Fibroblast of skin of back (primary cell): ENCODE measurements at places on chromosomes 16 and 17.

DNA sequence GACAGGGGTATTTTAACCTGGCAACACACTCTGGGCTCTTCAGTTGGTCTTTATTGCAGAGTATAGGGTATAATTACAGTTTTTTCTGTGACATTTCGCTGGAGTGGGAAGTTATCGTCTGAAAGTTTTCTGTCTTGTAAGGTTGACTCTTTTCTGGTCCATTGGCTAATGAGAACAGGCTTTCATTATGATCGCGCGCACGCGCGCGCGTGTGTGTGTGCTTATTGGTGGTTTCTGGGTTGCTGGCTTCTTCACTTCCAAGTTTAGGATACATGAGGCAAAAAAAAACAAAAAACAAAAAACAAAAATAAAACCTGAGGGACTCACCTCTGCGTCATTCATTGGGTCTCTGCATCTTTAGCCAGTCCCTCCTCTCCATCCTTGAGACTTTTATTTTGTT, 68.7 kb upstream of the MYOCD start:
- DNase-seq, result no peak

- DNase-seq, result no peak
These were observed 20.1 kb downstream of the TPSD1 start for GRCh38 chr16:1275791-1276579.

DNA sequence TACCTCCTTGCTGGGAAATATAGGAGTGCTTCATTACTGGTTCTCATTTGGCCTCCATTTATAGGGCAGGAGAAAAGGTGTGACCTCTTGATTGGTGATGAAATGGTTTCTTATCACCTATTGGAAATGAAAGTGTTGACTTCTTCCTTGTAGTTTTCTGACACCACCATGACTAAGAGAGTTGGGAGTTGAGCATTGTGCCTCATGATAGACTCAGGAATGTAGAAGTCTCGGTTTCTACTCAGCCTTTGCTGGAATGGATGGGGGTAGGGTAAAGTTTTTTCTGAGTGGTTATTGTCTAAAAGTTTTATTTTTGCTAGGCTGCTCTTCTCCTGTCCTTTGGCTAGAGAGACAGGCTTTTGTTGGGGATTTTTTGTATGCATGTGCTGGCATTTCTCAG, 117.4 kb downstream of the PHKB start:
- peak; percentile 36 for DNase-seq

DNA sequence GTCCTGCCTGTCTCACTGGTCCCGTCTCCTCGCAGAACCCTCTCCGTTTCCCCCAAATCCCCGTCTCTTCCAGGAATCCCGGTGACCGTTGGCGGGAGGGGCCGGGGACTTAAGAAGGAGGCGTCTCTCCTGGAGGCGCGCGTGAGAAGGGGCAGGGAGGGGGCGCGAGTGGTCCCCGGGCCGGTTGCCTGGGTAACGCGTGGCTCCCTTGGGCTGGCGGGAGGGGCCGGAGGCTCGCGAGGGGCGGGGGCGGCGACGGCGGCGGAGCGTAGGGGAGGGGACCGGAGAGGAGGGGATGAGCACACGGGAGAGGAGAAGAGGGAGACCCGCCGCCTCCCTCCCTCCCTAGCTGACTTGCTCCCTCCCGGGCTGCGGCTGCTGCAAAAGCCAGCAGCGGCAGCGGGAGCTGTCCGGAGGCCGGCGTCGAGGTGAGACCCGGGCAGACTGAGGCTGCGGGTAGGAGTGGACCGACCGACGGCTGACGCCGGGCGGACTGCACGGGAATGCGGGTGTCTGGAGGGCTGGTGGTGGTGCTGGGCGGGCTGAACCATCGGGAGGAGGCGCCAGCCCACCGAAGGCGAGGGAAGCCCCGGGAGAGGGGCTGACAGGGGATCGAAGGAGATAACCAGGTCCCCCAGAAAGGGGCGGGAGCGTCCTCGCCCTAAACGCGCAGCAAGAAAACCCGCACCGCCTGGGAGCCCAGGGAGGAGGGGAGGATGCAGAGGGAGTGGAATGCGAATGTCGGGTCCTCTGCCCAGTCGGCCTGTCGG, at the start of gene PRRT2:
PRRT2 (plus strand) TSS at position 298 of the 770 bp plus-strand sequence. CDS start 862 bp downstream, outside the sequence.
- DNase-seq, result peak; percentile 57

- no peak for DNase-seq
These were observed 296.3 kb downstream of the HS3ST4 start for GRCh38 chr16:25988084-25988483.

DNA sequence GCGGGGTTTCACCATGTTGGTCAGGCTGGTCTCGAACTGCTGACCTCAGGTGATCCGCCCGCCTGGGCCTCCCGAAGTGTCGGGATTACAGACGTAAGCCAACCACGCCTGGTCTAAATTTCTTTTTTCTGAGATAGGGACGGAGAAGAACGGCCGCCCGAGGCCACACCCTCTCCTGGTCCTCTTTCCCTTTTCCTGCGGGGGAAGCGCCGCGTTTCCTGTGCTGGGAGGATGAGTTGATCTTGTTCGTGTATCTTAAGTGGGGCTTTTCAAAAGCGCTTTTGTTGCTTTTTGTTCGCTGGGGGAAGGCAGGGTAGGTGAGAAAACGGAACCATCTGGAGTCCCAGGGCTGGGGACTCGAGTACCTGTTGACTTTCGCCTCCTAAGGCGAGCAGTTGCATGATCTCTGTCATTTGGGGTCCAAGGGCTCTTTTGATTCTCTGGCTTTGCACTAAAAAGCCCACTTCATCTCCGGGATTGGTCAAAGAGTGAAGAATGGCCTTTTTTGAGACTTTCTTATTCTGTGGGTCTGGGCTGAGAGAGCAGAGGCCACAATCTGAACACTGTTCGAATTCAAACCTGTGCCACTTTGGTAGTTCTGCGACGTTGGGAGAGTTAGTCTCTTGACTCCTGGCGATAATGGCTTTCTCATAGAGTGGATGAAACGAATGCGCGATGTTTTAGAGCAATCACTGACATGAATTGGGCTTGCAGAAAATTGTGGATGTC, 1.3 kb downstream of the FUS start:
- peak; percentile 46 for DNase-seq

DNA sequence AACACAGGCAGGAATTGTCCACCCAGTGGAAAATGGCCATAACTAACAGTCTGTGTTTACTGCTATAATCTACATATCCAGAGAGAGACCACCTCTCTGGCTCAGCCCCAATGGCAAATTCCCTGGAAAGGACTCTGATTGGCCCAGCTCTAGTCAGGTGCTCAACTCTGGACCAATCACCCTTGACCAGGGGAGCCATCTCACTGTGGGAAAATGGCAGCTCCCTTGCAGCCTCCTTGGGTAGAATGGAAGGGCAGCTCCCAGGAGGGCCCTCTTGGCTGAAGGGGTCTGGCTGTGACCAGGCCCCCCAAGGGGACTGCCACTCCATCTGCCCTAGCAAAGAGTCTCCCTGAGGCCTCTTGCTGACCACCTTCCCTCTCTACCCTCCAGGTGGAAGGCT, 3.1 kb downstream of the ALOX15B start:
- DNase-seq, result no peak

DNA sequence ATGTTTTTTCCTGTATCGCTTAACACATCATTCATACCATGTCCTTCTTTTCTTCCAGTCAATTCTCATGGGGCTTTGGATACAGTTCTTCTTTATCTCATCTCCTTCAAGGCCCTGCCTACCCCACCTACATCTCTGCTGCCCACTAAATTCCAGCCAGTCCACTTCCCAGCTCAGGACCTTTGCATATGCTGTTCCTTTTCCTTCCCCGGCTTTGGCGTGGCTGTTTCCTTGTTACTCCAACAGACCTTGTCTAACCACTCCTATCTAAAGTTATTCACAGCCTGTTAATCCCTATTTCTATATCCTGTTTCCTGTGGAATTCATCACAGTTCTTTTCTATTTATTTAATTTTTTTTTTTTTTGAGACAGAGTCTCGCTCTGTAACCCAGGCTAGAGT, 6.6 kb upstream of the STAT3 start:
- DNase-seq, result no peak

- DNase-seq, result no peak
These were observed 2.6 kb downstream of the TRIM65 start for GRCh38 chr17:75894049-75894733.

DNA sequence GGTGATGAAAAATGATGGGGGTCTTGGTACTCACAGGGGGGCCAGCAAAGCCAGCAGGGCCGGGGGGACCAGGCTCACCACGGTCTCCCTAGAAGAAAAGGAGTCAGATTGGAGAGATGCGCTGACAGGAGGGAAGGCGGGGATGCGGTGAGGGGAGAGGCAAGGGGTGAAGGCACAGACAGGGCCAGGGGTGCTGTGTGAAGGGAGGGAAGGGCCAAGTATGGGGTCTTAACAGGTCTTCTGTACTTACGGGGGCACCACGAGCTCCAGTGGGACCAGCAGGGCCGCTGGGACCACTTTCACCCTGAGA, 11.2 kb downstream of the COL1A1 start:
- no peak for DNase-seq

- no peak for DNase-seq
These were observed 86.6 kb downstream of the TBC1D16 start for GRCh38 chr17:79948945-79949655.

DNA sequence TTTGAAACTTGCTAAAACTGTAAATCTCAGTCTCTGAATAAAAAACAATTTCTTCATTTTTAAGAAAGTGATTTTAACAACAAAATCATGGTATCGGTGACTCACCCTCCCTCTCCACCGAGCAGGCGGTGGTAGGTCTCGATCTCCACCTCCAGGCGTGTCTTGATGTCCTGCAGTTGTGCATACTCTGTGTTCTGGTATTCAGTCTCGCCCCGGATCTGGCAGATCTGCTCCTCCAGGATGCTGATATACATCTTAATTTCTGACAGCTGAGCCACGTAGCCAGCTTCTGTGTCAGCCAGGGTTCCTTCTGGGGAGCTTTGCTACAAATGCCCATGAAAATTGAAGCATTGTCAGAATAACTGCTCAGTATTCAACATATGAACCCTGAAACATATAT, 15.4 kb upstream of the KRT24 start:
- DNase-seq, result no peak

- no peak for DNase-seq
These were observed 97.6 kb downstream of the TMEM114 start for GRCh38 chr16:8492690-8493089.

- DNase-seq, result peak; percentile 63
These were observed 3.0 kb upstream of the CHD3 start for GRCh38 chr17:7885367-7886226.

DNA sequence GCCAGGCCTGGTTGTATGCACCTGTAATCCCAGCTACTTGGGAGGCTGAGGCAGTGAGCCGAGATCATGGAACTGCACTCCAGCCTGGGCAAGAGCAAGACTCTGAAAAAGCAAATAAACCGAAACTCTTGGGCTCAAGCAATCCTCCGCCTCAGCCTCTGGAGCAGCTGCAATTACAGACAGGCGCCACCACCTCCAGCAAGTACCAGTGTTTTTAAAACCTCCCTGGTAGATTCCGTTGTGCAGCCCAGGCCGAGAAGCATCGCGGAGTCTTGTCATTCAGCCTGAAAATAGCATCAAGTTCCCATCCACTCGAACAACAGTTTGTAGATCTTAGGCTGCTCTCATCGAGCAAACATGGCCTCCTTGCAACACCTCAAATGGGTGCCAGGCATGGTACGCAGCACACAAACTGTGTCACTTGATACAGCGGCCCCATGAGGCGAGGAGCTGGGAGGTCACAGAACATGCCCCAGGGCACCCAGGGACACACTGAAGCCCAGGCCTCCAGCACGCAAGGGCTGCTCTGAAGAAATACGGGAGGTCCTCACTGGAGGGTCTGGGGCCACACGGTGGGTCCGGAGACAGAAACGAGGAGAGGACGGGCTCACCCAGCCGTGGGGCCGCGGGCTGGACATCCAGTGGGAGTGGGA, 18.1 kb downstream of the TMC6 start:
- no peak for DNase-seq

- DNase-seq, result no peak
These were observed 21.3 kb downstream of the ZCCHC14 start for GRCh38 chr16:87471278-87472141.

DNA sequence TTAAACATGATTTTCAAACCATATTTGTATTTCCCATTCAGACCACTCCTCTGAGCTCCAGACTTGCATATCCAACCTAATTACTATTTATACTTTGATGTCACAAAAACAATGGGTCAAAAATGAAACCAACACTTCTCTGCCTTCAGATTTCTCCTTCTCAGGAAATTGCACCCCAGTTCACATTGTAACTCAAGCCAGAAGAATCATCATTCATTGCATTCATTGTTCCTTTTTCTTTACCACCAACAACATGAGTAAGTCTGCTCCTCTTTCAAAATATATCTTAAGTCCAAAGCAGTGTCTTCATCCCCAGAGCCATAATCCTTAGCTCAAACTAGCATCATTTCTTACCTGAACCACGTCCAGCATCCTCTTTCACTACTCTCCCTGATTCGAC, 2.6 kb upstream of the AKAP1 start:
- DNase-seq, result no peak

- no peak for DNase-seq
These were observed 195.5 kb upstream of the CIBAR2 start for GRCh38 chr16:85307552-85308364.

GRCh38 chr17:27376637-27377547, 79.4 kb upstream of the KSR1 start:
- DNase-seq, result peak; percentile 26

GRCh38 chr16:76837872-76838271, 353.1 kb upstream of the MON1B start:
- no peak for DNase-seq

GRCh38 chr17:82942166-82943130, 102.6 kb upstream of the ZNF750 start:
- DNase-seq, result no peak
